ACHN (cell line): ENCODE measurements at places on chromosomes 6 and 20.

- DNase-seq, result peak; percentile 51
These were observed 15.2 kb downstream of the FAM210B start for GRCh38 chr20:56373942-56374341.

GRCh38 chr20:59560588-59561227 is 43.6 kb upstream of the PHACTR3 start:
- DNase-seq, result peak; percentile 23

GRCh38 chr20:45779011-45779915 is 12.4 kb downstream of the WFDC3 start:
- DNase-seq, result peak; percentile 92

DNA sequence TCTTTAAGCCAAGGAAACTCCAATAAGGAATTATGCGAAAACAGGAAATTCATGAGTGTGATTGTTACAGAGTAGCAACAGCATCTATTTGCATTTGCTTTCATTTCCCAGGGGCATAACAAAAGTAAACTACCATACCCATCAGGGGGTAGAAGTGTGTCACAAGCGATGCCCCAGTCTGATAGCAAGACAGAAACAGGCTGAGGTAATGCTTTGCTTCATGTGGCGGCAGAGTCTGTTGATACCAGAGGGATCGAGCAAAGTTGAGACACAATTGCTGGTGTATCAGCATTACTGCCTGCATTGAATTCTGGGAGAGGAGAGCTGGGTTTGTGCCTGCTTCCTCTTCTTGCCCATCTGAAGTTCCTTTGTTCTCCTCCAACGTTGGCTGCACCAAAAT is 51.2 kb upstream of the LYRM2 start:
- DNase-seq, result no peak

- no peak for DNase-seq
These were observed 223.6 kb downstream of the OGFRL1 start for GRCh38 chr6:71512256-71512655.

DNA sequence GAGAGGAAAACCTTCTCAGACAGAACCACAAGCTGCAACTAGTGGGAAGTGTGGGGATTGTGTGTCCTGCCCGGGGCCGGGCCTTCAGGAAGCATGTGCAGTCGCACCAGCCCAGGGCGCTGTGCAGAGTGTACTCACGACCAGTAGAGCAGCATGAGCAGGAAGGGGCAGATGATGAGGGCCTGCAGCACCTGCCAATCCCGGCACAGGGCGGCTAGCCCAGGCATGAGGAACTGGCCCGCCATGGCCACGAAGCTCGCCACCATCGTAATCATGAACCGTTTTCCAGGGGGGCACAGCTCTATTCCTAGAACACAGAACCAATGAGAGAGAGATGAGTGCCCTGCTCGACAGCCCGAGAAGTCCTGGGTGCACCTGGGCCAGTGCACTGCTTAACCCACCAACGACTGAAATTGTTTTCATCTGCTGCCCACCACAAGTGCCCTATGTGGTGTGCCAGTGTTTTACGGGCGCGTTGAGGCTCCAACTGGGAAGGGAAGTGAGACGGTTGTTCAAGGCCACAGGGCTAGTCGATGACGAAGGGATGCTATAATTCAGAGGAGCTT is 65.0 kb downstream of the PSMG4 start:
- no peak for DNase-seq

GRCh38 chr6:122286512-122286911 is 112.9 kb upstream of the HSF2 start:
- DNase-seq, result no peak

- DNase-seq, result no peak
These were observed 62.7 kb downstream of the FYN start for GRCh38 chr6:111810294-111811131.

- DNase-seq, result no peak
These were observed 101.7 kb upstream of the HDGFL1 start for GRCh38 chr6:22467645-22468044.

DNA sequence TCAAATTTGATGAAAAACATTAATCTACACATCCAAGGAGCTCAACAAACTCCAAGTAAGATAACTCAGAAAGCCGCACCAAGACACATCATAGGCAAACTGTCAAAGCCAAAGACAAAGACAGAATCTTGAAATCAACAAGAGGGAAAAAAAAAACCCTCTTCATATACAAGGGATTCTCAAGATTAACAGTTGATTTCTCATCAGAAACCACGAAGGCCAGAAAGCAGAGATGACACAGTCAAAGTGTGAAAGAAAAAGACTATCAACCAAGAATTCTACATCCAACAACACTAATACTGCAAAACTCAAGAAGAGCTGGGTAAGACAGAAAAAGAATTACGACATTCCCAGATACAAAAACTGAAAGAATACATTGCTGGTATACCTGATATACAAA is 73.8 kb downstream of the CDK19 start:
- no peak for DNase-seq

GRCh38 chr6:157290797-157291196 is 32.5 kb downstream of the TMEM242 start:
- no peak for DNase-seq

DNA sequence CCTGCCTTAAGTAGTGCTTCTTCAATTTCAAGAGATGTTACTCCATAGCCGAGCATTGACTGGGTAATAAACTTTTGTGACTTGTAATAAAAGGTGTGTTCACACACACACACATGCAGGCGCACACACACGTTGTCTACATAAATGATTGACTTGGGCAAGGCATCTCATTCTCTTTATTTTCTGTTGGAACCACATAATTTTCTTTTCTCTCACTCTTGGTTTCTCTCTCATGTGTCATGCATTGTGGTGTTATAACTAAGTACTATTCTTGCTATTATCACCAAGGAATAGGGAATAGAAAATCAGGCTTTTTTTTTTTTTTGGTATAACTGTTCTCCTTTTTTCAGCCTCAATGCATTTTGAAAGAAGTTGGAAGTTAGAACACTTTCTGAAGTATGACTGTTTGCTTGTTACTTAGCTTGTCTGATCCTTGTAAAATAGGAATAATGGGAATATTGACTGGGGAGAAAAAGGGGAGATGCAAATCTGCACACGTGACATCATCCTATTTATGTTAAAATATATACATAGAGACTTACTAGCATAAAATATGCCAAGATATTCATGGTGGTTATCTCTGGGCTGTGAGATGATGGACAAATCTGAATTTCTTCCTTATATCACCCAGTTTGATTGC is 26.1 kb upstream of the CD83 start:
- no peak for DNase-seq

- no peak for DNase-seq
These were observed 101.6 kb upstream of the TMEM30A start for GRCh38 chr6:75386050-75386770.

DNA sequence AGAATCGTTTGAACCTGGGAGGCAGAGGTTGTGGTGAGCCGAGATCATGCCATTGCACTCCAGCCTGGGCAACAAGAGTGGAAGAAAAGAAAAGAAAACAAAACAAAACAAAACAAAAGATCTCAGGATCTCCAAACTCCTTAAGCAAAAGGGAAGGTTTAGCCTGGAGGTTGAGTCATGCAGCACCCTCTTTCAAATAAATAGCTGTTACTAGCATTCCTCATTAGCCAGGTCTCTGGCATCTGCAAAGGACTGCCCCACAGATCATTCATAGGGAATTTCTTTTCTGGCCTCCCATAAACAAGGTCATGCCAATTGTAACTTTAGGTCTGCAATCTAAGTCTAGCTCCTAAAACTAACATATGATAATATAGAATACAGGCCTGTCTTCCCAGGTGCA is 37.2 kb downstream of the EDN1 start:
- no peak for DNase-seq

GRCh38 chr20:31764641-31765305 is 25.7 kb downstream of the TPX2 start:
- DNase-seq, result no peak

GRCh38 chr6:124868481-124868880 is 93.8 kb upstream of the RNF217 start:
- DNase-seq, result no peak

- DNase-seq, result no peak
These were observed 30.8 kb downstream of the CD164 start for GRCh38 chr6:109351231-109352130.

- DNase-seq, result no peak
These were observed 25.7 kb downstream of the PRR18 start for GRCh38 chr6:166282394-166283032.

GRCh38 chr20:41989039-41989679 is 371.0 kb upstream of the CHD6 start:
- no peak for DNase-seq

- no peak for DNase-seq
These were observed 84.4 kb downstream of the PPP1R14C start for GRCh38 chr6:150227281-150227680.

GRCh38 chr6:157954150-157955117 is 27.2 kb upstream of the SYNJ2 start:
- peak; percentile 32 for DNase-seq

- no peak for DNase-seq
These were observed 2.6 kb downstream of the ID4 start for GRCh38 chr6:19839788-19840187.

DNA sequence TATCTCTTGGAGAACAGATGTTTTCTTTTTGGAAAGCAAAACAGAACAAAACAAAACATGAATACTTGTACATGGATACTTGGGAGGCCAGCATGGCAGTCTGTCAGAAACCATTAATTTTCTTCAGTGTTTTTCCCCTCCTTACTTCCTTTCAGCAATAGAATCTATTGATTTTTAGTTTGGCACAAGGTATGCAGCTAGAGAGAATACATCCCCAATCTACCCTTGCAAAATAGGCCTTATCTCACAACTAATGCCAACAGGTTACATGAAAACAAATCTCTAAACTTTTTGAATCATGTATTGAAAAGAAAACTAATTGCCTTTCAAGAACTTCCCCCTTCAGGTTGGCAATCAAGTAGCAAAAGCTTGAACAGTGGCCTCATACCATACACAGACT is 2.8 kb downstream of the PGK2 start:
- DNase-seq, result no peak

- peak; percentile 70 for DNase-seq
These were observed 25.9 kb upstream of the EPB41L1 start for GRCh38 chr20:36128463-36129159.
